CD4-positive, alpha-beta T cell treated with Interferon alpha-2 for 1 hour (primary cell): ENCODE measurements at places on chromosomes 1 and 21.
A peak's percentile ranks its signal among the peaks of the same experiment; 100 is the strongest.

DNA sequence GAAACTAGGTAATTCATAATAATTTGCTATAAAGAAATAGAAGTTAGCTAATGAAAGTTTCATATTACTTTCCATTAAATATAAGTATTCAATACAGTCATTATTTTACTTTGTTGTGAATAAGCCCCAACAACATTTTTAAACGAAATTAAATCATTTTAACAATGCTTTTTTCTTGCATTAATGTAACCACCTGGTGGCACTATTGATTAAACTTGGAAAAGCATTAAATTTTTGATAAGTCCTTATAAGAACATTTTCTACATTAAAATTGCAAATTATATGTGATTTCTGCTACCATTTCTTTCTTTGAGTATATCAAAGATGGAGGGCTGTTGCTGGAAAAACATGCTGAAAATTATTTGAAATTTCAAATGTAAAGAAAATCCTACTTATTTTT is 918.8 kb upstream of the TMPRSS15 start:
- no peak for DNase-seq

DNA sequence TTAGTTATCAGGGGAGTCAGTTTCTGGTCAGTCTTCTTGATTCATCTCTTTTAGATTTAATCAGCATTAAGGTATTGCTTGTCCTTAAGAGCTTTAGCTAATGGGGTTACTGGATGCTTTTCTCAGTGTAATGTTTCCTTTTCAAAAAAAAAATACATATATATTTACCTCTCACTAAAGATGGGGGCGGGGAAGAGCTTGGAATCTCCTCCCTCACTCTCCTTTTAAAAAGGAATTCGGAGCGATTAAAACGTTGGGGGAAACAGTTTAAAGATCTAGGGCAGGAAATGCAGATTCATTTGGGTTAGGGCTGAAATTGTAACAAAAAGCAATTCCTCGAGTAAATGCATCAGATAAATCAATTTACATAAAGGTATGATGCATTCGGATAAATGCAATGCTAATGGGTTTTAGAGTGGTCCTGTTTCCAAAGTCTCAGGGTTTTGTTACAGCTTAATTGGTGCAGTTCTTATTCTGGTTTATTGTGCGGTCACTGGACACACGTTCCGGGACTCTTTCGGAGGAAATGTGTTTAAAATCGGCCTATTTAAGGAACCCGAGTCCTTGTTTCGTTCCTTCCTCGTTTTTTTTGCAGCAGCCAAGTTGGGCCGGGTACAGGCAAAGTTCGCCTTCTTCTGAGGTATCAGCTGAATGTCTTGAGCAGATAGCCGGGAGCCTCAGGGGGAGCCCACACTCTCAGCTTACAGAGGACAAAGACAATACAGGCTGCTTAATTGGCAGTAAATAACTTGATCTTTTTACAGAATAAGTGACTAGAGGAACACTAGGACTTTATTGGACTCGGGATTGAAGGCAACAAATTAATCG is 1.6 kb downstream of the LMO4 start:
- peak; percentile 27 for DNase-seq

DNA sequence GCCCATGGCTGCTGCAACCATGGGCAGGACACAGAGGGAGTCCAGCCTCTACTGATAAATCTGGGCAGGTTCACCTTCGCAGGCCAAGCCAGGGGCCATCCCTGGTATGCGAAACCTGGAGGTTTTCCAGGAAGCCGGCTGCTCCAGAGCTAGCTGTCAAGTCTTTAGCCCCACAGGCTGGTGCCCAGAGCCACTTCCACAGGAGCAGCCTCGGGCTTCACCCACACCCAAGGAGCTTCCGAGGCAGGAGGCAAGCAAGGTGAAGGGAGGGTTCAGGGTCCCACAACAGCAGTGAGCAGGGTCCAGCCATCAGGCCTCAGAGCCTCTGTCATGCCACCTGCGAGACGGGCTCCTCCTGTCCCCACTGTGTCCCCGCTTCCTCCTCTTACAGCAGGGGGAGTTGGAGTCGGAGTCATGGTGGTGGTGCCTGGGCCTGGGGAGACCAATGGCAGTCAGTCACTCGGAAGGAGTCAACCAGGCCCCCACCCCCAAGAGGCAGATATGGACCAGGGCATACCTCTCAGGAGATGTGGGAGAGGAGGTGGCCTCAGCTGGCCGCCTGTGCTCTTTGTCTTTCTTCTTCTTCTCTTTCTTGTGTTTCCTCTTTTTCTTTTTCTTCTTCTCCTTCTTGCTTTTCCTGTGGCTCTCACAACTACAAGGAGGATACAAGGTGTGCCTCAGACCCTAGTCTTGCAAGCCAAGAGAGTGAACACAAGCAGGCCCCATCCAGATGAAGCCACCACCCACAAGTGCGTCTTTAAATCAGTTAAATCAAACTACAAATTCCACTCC is 2.1 kb downstream of the C1orf35 start:
- DNase-seq: no peak

DNA sequence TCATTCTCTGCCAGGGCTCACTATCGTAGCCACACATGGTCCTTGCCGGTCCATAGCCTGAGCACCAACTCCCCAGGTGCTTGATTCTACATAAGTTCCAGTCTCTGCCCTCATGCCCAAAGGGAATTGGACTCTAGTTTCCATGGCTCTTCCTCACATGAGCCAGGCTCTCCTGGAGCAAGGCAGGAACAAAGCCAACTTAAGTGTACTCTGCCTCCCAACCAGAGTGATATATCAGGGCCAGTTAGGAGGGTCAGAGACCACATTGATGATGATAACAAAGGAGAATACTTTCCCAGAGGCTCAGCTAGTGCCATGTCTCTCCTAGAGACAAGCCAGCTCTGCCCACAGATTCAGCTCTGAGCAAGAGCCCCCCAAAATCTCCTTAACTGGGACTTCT is 70.9 kb downstream of the ERI3 start:
- DNase-seq: no peak

DNA sequence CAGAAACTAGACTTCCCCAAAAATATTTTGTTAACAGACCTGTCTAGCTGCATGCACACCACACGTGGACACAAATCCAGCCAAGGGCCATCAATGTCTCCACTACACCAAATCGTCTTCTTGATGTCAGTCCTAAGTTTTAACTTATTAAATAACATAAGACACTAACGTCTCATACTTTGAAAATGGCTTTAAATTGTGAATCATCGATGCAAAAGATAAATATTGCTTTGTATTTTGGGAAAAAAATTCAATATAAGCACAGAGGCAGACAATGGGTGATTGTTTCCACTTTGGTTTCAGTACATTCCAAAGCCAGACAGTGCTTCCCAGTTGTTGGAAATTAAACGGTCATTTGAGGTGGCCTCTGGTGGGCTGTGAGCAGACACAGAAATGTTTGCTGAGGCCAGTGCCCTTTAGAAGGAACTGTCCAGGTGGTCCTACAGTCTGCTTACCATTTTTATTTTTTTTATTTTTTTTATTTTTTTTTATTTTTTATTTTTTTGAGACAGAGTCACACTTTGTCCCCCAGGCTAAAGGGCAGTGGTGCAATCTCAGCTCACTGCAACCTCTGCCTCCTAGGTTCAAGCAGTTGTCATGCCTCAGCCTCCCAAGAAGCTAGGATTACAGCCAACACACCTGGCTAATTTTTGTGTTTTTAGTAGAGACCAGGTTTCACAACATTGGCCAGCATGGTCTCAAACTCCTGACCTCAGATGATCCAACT is 1.8 kb upstream of the KIAA2013 start:
- no peak for DNase-seq

DNA sequence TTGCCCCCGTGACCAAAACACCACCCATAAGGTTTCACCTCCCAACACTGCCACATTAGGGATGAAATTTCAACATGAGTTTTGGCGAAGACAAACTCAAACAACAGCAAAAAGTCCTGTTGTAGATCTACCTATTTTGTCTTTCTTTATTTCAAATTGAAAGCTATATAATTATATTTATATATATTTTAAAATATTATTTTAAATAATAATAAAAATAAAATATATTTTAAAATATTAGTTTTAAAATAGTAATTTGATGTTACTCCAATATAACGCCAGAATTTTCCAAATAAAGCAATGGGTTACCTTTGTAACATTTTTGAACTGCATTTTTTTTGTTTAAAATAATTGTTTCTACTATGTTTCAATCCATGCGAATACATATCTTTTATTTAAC is 263.5 kb upstream of the USP25 start:
- no peak for DNase-seq

DNA sequence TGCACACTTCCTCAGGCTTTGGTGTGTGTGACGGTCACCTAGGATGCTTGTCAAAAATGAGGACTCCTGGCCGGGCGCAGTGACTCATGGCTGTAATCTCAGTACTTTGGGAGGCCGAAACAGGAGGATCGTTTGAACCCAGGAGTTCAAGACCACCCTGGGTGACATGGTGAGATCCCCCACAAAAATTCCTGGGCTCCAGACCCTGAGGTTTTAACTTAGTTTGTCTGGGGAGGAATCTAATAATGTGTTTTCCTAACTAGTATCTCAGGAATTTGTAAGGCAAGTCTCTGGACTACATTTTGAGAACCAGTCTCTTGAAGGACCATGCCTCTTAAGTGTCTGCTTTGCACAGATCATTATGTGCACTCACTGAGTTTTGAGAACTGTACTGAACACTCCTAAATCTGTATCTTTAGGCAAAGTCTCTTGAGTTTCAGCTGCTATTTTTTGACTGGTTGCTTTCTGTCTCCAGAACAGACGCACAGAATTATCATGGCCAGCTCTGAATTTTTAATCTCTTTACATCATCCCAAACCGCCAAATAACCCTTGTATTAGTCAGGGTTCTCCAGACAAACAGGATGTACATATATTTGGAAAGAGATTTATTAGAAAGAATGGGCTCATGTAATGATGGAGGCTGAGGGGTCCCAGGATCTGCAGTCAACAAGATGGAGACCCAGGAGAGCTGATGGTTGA is 45.5 kb upstream of the VANGL1 start:
- no peak for DNase-seq

- no peak for DNase-seq
These were observed 1486.3 kb downstream of the BRINP3 start for GRCh38 chr1:188991221-188991930.

GRCh38 chr1:191533254-191533653 is 625.0 kb upstream of the RGS18 start:
- DNase-seq: no peak

DNA sequence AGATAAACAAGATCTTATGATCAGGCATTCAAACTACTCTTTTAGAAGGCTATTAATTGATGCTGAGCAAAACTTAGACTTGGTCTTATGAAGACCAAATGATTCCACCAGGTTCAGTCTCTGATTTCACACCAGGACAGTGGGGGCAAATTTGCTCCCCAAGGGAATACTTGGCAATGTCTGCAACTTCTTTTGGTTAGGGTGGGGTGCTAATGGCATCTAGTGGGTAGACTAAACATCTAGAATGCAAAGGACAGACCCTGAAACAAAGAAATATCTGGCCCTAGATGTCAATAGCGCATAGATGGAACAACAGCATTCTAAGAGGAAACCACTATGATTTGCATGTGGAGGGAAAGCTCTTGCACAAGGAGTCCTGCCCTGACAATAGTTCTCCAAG is 30.6 kb downstream of the DPT start:
- DNase-seq: no peak

GRCh38 chr1:1960480-1961196 is 41.6 kb upstream of the TMEM52 start:
- no peak for DNase-seq

GRCh38 chr1:58406301-58407071 is 140.0 kb downstream of the OMA1 start:
- no peak for DNase-seq

DNA sequence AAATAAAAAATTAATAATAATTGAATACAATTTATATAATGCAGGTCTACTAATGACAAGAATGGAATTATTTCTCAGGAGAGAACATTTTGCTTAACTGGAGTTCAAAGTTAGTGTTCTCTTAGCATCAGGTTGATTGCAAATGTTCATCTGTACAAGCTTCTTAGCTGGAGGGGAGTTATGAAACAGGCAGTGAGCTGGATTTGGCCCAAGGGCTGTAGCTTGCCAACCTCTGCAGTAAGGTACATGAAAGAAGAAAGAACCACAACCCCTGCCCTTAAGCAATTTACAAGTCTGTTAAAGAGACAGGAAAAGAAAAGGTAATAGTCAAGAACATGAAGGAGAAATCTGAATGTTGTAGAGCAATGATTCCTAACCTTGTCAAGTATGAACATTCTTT is 17.0 kb downstream of the LPGAT1 start:
- DNase-seq: no peak

DNA sequence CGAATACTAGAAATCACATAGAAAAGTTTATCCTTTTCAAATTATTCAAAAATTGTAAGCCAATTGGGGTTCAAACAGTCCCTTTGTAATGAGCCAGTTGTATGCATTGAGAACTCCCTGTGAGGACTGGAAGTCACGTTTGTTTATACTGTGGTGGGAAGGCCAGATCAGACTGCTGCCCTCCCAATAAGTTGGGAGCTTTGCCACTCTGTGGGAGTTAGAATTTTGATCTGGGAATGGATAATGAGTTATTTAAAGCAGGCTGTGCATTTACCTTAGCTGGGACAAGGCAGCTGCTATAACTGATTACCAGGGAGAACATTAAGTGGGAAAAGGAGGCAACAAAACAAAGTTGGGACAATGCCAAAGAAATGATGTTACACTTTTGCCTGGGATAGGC is 178.8 kb downstream of the SDCCAG8 start:
- DNase-seq: no peak

- DNase-seq: no peak
These were observed 13.9 kb upstream of the MTARC1 start for GRCh38 chr1:220772846-220773245.

- no peak for DNase-seq
These were observed 12.1 kb downstream of the ARHGEF16 start for GRCh38 chr1:3466366-3467075.

DNA sequence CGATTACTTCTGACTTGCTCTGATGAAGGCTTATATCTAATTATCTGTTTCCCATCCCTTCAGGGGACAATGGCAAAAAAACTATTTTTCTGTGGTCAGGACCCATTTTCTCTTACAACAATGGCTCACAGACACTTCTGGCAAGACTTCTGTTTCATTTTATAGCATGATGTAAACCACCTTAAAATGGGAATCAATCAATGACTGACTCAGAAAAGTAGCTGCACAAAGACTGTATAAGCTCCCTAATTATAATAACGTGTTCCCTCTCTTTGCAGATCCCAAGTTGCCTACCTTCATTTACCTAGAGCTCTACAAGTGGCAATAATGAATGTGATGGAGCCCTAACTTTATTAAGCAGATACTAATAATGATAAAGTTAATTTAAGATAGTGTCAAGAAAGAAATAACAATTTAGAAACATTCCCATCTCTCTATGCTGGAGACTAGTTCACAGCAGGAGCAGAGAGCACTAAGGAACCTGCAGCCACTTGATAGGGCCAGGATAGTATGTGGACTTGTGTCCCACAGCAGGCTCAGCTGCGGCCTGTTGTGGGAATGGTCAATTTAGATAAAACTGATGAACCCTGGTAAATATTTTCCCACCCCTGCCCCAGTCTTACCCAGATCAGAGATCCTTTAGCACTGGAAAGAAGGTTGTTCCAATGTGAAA is 538 bp downstream of the GBP2 start:
- peak; percentile 47 for DNase-seq

GRCh38 chr1:218217040-218217439 is 68.1 kb upstream of the RRP15 start:
- DNase-seq: no peak
